Sigmoid colon (tissue), 7 donors: ENCODE measurements at places on chromosomes 12 and 14. TPM values are rescaled to one million over a fixed set of nuclear protein-coding genes. Genes with fewer than 3 reads are reported as not detected.

- DNase-seq, result no peak
- peak overlapping the region; percentile 74 for H3K27ac ChIP-seq
These were observed 9.3 kb downstream of the TNFAIP2 start for GRCh38 chr14:103132381-103133209.

DNA sequence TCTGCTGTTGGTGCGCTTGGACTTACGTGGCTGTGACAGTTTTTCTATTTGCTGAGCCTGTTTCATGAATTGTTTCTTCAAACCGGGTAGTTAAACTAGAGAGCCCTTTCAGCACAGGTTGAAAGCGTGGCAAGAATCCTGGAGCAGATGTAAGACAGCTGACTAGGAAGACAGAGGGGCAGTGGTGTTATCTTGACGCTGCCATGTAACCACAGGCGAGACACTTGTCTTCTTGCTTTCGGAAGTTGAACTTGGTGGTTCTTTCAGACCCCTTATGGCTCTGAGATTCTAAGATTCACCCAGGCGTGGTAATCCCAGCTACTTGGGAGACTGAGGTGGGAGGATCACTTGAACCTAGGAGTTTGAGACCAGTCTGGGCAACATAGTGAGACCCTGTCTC, 4.3 kb downstream of the EMP1 start:
- H3K27ac ChIP-seq, result no peak overlapping the region
- no peak for DNase-seq
- H3K27me3 ChIP-seq, result no peaks in the 10 kb centered on the region
- no peaks in the 10 kb centered on the region for H3K36me3 ChIP-seq
- H3K4me1 ChIP-seq, result peaks cover 13% of the 10 kb centered on the region
- H3K4me3 ChIP-seq, result no peak overlapping the region

DNA sequence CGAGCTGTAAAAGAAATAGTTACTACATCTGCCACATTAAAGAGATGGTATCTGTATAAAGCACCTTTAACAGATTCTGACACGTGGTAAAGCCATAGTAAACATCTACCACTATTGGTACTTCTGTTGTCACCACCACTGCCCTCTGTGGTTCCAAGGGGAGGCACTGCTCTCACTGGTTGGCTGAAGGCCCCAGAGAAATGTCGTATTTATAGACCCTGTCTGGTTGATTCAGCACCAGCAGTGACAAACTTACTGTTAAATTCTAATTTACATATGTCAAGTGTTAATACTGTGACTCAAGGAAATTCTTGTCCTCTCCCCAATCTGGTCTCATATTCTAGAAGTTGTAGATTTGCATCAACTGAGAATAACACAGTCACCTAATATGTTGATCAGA, 281.1 kb downstream of the ERC1 start:
- no peaks in the 10 kb centered on the region for H3K27me3 ChIP-seq
- H3K27ac ChIP-seq, result no peak overlapping the region

DNA sequence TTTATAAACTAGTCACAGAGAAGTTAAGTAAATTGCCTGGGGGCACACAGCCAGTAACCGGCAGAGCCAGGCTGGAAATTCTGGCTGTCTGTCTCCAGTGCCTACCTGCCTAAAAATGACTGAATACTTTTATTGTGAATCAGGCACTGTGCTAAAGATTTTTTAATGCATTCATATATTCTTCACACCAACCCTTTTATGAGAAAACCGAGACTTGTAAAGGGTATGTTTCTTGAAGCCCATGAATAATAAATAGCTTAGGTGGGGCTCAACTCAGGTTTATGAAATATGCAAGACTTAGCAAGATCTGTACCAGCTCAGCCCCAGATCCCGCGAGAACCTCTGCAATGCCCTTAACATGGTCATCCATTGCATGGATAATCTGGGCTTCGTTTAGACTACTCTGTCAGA, 60.8 kb downstream of the TMCC3 start:
- H3K27ac ChIP-seq, result no peak overlapping the region
- H3K27me3 ChIP-seq, result no peaks in the 10 kb centered on the region
- H3K36me3 ChIP-seq, result no peaks in the 10 kb centered on the region
- no peak overlapping the region for H3K4me3 ChIP-seq

DNA sequence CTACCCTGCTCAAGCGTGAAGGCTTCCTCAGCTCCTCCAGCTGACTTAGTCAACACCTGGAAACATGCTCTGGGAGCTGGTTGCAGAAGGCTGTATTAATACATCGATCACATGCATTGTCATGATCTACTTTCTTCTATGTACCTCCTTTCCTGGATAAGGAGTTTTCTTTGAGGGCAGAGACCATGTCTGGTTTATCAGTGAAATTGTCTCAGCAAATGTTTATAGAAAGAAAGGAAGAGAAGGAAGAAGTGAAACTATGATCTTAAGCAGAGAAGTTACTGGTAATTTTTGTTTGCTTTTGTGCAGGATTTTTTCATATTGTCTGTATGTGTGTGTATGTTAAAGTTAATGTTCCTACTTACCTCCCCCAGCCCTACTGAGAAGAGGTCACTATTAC, 4.5 kb downstream of the DYRK4 start:
- no peak overlapping the region for H3K27ac ChIP-seq
- no peaks in the 10 kb centered on the region for H3K27me3 ChIP-seq
- no peak for DNase-seq
- H3K4me1 ChIP-seq, result peaks cover 10% of the 10 kb centered on the region
- no peaks in the 10 kb centered on the region for H3K36me3 ChIP-seq

GRCh38 chr12:25058012-25058411, 109.1 kb upstream of the BCAT1 start:
- H3K4me1 ChIP-seq, result no peaks in the 10 kb centered on the region
- no peak overlapping the region for H3K4me3 ChIP-seq
- H3K27ac ChIP-seq, result no peak overlapping the region
- H3K27me3 ChIP-seq, result no peaks in the 10 kb centered on the region
- H3K36me3 ChIP-seq, result no peaks in the 10 kb centered on the region
- no peak for DNase-seq

REP15 gene
- 1.7 TPM for total RNA-seq

JAG2 gene
- 1.8 TPM for total RNA-seq
